Stimulated activated CD8-positive, alpha-beta memory T cell treated with anti-CD3 and anti-CD28 coated beads, Interleukin-7, amount 100 ng/mL, for 1 hour (primary cell): ENCODE measurements at places on chromosomes 12 and 14.

DNA sequence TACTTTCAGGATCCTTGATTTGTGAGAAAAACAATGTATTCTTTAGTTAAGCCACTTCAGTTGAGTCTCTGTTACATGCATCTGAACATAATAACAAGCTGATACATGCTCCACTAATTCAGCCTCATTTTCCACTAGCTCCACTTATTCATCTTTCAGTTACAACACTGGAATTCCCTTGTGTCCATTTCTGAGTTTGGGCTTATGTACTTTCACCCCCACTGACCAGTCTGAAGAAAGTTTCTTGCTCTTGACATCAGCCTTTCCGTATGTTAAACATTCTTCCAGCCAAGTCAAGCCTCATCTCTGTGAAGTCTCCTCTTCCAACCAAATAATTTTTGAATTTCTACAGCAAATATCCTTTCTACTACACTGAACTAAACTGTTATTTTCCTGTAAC lies 592.5 kb upstream of the NOVA1 start:
- no peak for DNase-seq

DNA sequence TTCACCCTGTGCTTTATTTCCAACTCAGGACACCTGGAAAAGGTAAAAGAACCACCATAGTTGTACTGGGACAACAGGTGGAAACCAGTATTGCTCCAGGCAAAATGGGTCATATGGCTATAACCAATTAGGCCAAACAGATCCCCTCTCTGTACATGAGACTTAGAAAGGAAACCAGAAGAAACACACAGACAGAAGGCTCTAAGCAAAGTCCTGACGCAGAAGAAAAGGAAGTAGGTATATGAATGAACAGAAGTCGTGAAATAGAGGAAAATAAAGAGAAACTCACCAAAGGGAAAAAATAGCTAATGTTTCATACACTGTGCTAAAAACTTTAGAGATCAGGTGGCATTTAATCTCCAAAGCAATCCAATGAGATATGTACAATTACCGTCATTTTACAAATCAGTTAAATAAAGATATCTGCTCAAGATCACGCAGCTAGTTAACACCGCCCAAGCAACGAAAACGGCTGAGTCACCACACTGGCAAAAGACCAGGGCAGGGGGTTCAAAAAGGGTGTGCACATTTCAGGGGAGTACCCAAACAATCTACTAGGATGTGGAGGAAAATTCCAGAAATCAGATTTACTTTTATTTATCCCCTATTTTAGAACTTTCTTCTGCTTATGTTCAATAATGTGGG lies 82.3 kb downstream of the ITPR2 start:
- DNase-seq = no peak

GRCh38 chr12:39272871-39273655 lies 169.9 kb downstream of the KIF21A start:
- DNase-seq = no peak

DNA sequence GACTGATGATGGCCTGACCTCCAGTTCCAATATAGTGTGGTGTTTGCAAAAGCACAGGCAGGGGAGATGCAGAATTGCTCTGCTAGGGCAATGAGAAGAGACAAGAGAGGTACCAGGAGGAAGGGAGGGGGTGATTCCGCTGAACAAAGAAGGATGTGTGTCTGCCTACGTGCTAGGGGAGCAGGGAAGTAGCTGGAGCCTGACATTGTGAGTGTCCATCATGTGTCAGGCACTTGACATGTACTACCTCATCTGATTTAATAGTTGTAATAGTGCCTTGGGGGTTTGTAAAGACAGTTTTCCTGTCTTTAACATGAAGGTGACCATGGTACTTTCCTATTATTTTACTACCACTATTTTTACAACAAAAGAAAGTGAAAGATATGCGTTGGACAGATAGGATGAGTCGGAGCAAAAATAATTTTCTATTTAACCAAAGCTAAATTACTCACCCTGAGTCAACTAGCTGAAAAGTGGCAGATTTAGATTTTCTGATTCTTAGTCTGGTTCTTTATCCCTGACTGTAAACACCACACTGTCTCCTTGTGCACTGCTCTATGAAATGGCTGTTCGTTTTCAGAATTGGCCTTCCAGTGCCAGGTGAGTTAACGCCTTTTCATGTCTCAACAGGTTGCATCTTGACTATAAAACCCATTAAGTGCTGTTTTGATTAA lies 33.7 kb upstream of the TEAD4 start:
- DNase-seq = no peak

- no peak for DNase-seq
Measured at GRCh38 chr12:40208707-40209446, 15.9 kb upstream of the LRRK2 start.
